ENCODE measurements at places on chromosomes 1 and 21.
A peak's percentile ranks its signal among the peaks of the same experiment; 100 is the strongest.

- no peak for DNase-seq
Observed at GRCh38 chr1:214475746-214476145, 75.7 kb downstream of the PTPN14 start.

- no peak for DNase-seq
Observed at GRCh38 chr1:201153474-201154388, 543 bp downstream of the TMEM9 start.

DNA sequence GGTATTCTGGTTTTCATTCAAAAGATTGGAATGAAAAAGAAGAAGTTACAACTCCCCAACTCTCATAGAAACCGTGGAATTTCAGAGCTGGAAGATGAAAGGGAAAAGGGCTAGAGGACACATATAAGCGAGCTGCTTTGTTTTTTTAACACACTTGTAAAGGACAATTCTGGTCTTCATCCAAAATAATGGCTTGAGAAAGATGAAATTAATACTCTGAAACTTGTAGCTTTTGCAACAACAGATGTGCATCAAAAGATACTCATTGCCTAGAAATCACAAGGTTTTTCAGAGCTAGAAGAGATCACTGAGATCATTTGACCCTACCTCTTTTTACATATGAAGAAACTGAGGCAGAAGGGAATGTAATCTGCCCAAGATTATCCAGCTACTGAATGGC lies 25.6 kb downstream of the NR5A2 start:
- no peak for DNase-seq

- DNase-seq: no peak
Observed at GRCh38 chr1:245465666-245466065, 310.9 kb downstream of the KIF26B start.

DNA sequence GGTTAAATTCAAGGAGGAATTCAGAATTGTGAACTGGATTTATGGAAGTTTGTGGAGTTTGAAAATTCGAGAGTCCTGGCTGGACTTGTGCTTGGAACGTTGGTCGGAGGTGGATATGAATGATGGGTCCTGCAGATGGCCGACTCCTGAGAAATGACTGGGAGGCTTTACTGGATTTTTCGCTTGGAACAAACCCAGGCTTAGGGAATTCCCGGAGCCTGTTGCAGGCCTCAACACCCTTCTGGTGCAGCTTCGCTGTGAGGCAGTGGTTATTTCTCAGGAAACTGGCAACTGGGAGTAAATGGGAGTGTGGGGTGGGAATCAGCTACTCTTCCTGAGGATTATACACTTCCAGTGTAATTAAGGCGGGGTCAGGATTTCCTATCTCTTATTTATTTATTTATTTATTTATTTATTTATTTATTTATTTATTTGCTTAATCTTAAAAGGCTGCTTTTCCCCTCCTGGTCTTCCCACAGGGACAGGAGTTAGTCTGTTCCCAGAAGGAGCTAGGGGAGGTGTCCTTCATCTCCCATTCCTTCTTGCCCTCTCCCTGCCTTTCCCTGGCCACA lies 21.1 kb downstream of the MAPKAPK2 start:
- DNase-seq: no peak

GRCh38 chr1:84892705-84893618 lies at the start of gene LPAR3:
TSS of gene LPAR3 (minus strand) at chr1:84893206. CDS start at chr1:84866120, 27,086 bp downstream.
- DNase-seq: peak; percentile 27

- DNase-seq: no peak
Observed at GRCh38 chr1:28965271-28965870, 51.0 kb downstream of the EPB41 start.
